ENCODE measurements at places on chromosomes 2 and 18.

DNA sequence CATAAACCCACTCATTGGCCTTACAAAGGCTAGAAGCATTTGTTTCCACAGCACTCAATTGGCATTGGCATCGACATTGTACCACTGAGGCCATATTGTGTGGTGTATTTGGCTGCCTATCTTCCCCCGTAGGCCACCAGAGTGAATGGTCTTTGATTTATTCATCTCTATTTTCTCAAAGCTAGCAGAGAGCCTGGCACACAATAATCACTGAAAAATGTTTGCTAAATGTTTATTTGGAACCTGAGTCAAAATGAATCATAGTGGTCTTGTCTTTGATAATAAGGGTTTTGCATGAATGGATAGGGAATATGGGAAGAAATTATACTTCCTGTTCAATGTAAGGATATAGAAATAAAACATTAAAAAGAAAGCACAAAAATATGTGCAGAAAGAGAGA lies 107.3 kb upstream of the SLC8A1 start:
- DNase-seq = no peak

DNA sequence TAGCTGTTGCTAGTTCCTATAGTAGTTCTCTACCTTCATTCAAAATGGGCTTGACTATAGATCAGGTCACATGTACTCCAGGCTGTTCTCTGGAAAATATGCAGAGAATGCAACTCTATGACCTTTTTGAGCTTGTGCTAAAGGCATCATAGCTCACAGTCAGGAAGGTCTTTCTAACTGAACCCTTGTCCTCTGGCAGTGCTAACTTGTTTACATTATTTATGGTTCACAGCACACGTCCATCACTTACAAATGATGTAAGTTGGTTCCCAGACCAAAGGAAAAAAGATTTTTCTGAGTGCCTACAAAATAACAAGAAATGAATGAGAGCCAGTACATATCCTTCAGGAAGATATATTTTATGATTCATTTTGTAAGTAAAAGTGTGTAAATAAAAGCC lies 236.1 kb downstream of the GCA start:
- no peak for DNase-seq

GRCh38 chr2:64263315-64263714 lies 119.1 kb upstream of the PELI1 start:
- no peak for DNase-seq

GRCh38 chr2:63052411-63053080 lies 1.9 kb downstream of the OTX1 start:
- DNase-seq = no peak

DNA sequence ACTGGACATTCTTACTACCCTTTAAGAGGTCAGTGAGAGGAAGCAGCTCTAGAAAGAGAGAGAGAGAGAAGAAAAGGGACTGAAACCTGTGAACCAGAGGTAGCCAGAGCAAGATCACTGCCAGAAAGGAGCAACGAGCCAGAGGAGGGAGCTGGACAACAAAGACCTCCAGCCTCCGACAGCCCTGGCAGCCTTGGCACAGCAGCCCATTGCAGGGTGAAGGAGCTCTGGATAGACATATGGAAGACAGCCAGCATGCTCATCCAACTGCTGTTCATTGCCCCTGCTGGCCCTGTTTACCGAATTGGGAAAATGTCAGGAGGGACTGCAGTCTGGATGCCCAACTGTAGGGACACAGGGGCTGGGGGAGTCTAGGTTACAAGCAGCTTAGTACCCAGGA lies 228.4 kb upstream of the SLC35G4 start:
- no peak for DNase-seq

- no peak for DNase-seq
Observed at GRCh38 chr2:148623086-148623485, 21.5 kb upstream of the EPC2 start.

DNA sequence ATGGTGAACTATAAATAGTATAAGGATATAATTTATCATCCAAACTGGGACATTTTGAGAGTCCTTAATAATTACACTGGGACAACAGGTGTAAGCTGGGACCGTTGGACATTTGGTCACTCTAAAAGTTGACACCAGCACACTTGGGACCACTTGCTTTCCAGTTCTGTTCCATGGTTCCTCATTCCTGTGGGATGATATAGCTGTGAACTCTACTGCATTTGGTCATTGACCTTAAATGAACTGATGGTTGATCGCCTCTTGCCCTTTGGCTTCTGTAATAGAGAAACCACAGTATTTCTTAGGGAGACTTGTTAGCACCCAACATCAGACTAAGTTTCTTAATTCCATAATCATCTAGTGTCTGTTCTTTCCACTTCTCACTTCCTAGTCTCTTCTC lies 46.7 kb downstream of the EML6 start:
- DNase-seq = no peak

- no peak for DNase-seq
Observed at GRCh38 chr2:18516112-18516511, 44.3 kb downstream of the RDH14 start.

- no peak for DNase-seq
Observed at GRCh38 chr2:158677542-158677941, 117.6 kb upstream of the DAPL1 start.

DNA sequence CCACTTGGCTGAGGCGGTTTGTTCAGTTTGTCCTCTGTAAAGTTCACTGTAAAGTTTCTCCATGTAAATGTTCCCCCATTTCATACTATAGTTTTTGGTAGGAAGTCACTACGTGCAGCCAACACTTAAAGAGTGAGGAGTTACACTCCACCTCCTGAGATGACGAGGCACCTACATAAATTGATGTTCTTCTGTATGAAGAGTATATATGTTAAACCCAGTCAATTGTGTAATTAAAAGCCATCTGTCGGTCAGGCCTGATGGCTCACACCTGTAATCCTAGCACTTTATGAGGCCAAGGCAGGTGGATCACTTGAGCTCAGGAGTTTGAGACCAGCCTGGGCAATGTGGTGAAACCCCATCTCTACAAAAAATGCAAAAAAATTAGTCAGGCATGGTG lies 7.6 kb downstream of the PIGN start:
- DNase-seq = no peak
